ENCODE measurements at places on chromosomes 2 and 18. TPM values are rescaled to one million over a fixed set of nuclear protein-coding genes. Genes with fewer than 3 reads are reported as not detected.

The DSG4 gene
- under 0.01 TPM for total RNA-seq

The PNPT1 gene
- 19.8 TPM for total RNA-seq

The CCBE1 gene
- 18.4 TPM for total RNA-seq

The ITGA4 gene
- total RNA-seq, result 59.7 TPM

The FZD7 gene
- 21.6 TPM for total RNA-seq
